ENCODE measurements at places on chromosomes 7 and 10.

DNA sequence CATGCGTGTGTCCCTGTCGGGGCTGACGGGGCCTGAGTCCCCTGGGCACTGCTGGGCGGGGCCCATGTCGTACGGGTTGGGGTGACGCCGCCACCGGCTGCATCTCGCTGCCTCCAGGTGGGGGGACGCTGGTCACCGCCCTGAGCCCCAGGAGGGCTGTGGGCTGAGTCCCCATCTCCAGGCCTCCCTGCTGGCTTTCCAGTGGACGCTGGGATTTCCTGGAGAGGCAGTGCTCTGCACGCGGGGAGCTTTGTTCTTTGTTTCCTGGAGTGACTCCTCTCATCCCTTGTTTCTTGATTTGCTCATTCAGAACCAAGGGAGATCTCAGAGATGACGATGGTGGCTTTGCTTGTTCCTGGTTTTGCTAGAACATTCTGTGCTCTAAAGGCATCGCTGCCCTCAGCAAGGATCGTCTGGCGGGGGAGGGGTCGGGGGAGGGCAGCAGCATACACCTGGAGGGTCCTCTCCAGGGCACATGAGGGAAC is 21.0 kb downstream of the PWWP2B start:
- DNase-seq: no peak

DNA sequence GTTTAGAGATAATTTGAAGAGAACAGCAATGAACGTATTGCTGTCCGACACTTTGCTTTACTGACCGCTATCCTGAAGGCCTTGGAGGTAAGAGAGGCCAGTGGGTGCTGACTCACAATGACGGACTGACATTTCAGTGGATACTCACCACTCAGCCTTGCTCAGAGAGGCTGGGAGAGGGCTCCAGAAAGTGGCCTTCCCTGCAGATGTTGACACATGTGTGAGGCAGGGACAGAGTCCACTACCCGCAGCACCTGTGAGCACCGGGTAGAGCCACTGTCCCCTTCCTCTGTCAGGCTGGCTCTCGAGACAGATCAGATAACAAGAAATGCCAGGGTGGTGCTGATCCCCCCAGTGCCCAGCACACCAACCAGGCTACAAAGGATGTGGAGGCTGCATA is 75.0 kb downstream of the GPR26 start:
- DNase-seq: no peak

GRCh38 chr7:138324941-138325340 is 135.1 kb upstream of the TRIM24 start:
- no peak for DNase-seq

GRCh38 chr10:48330269-48330668 is 23.8 kb downstream of the MAPK8 start:
- no peak for DNase-seq

DNA sequence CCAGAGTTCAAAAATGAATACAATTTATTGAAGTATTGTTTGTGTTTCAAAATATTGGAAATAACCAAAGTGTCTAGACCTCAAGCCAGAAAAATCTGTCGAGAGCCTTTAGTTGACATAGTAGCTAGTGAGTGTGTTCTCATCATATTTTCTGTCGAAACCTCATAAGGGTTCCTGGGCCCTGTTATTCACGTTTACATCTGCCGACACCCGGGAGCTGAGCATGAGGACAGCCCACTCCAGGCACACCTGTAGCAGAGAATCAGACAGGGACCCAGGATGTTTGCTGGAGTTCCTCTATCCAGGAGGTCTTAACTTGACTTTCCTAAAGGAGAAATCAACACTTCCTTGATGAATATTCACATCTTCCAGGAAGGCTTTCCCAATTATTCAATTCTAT is 72.1 kb upstream of the FGL2 start:
- DNase-seq: no peak

DNA sequence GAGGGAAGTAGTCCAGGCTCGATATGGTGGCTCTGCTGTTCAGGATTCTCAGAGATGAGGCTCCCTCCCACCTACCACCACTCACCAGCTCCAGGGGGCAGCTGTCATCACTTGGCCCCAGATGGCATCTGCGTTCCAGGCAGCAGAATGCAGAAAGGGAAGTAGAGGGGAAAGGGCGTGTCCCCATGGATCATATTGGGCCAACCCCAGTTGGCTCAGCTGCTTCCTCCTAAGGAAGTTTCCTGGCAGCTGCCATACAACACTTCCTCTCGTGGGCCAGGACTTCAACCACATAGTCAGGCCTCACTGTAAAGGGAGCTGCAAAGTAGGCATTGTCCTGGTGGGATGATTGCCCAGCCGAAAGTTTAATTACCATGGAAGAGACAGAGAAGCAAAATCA is 1.6 kb upstream of the TEX36 start:
- DNase-seq: no peak

- DNase-seq: no peak
These were observed 1.2 kb upstream of the ITGB1 start for GRCh38 chr10:32959006-32959920.

DNA sequence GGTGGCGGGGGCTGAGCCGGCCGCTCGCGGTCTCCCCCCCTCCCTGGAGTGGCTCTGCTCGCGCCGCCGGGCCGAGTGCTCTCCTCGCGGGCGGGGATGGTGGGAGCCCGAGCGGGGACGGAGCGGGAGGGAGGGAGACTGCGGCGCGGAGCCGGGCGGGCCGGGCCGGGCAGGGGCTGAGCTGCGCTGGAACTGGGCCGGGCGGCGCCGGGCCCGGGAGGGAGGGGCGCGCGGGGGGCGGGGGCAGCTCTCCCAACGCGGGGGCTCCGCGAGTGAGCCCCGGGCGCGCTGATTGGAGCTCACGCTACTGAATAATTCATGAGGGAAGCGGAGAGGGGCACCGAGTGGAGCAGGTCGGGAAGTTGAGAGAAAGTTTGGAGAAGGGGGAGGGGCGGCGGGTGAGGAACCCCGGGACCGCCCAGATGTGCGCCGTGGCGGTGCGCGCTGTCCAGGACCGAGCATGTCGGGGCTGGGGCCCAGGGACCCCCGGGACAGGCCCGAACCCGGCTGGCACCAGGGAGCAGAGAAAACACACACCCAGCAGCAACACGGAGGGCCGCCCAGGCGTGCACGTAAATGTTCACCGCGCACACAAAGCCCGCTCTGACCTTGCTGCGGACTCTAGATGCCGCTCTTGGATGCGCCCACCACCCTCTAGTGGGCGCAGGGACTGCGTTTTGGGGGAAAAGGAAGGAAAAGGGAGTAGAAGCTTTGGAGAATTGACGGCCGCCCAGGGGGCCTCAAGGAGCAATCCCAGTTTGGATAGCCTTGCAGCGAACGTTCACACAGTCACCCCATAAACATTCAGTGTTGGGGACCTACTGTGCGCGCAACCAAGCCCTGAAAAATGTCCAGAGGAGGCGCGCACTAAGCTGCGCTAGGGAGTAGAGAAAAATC is at the start of gene EPHB4:
EPHB4 (minus strand) TSS at position 194 of the 897 bp plus-strand sequence. CDS start 493 bp downstream, outside the sequence.
- no peak for DNase-seq

GRCh38 chr7:77811516-77812289 is 13.1 kb downstream of the PHTF2 start:
- no peak for DNase-seq

- no peak for DNase-seq
These were observed 62.1 kb downstream of the ZMIZ1 start for GRCh38 chr10:79130846-79131245.

- no peak for DNase-seq
These were observed 35.4 kb downstream of the MALSU1 start for GRCh38 chr7:23334482-23335056.

- no peak for DNase-seq
These were observed 46.6 kb downstream of the CNNM2 start for GRCh38 chr10:102964713-102965112.

DNA sequence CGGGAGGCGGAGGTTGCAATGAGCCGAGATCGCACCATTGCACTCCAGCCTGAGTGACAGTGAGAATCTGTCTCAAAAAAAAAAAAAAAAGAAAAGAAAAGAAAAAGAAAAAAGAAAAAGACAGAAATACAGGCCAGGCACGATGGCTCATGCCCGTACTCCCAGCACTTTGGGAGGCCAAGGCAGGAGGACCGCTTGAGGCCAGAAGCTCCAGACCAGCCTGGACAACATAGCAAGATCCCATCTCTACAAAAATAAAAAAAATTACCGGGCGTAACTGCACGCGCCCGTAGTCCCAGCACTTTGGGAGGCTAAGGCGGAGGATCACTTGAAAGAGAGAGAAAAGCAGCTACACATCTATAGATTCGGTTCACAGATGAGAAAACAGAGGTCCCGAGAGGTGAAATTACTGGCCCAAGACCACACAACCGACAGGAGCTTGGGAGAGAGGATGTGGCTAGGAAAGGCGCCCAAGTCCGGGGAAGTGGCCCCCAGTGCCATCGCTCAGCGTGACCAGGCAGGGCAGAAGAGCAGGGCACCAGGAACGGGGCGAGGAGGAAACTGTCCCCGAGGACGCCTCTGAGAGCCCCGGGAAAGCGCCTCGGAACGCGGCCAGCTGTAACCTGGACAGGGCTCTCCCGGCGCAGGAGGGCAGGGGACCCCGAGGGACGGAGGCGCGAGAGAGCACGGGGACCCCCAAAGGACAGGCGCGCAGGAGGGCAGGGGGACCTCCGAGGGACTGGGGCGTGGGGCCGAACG is 612 bp downstream of the SNX8 start:
- DNase-seq: no peak

GRCh38 chr7:44461387-44461786 is 29.1 kb downstream of the NUDCD3 start:
- DNase-seq: no peak

DNA sequence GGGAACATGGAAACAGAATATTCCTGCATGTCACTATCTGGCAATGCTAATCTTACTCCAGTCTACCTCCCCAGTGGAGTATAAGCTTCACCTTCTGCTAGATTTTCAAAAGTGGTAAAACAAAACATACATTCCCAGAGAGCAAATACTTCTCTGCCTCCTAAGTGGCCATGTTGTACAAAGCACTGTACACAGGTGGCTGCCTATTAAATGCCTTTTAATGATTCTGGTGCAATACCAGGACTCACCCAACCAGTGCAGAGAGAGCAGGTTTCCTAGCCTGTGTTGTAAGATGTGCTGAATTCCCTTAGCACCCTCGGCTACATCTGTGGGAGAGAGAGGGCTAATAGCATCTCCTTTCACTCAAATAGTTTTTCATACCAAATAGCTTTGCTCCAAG is 684.3 kb upstream of the NRP1 start:
- no peak for DNase-seq

- DNase-seq: no peak
These were observed 35.8 kb upstream of the GRID1 start for GRCh38 chr10:86402283-86402941.

- no peak for DNase-seq
These were observed 4.9 kb downstream of the FAM53B start for GRCh38 chr10:124739119-124739921.

DNA sequence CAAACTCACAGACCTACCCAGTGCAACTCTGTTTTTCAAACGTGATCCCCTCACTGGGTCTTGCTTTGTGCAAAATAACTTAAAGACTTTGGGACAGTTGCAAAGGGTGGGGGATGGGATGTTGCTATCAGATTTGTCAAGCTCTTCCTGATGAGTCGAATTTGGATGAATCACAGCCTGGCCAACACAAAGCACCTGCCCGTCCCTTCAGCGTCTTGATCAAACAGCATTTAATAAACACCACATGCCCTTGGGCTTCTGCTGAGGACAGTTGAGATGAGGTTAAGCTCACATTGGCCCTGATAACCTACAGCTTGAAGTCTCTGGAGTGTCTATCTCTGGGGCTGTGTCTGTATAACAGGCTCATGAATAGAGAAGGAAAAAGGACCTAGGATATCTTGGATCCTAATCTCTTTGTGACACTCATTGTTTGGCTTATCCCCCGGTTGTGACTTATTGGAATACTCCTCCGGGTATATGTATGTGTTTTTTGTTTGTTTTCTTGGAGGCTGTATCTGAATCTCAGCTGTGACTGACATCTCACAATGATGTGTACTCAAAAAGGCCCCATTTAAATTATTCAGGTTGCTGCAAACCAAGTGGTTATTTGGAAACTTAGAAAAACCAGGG is 132.6 kb upstream of the NAMPT start:
- DNase-seq: no peak

GRCh38 chr7:72445075-72445474 is 32.9 kb upstream of the CALN1 start:
- no peak for DNase-seq

DNA sequence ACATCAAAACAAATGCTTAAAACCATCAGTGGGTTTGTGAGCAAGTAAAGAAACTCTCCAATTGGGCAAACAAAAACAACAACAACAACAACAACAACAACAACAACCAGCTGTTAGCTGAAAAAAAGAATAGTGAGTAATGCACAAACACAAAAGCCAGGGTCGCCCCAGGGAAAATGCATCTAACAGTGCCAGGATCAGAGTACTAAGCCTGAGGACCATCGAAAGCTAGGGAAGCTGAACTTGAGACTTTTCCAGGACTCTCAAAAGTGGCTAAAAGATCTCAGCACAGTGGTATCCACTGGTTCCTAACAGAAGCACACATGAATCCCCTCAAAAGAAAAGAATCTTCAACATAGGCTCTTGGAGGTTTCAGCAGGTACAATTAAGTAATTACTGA is 83.3 kb downstream of the CPXM2 start:
- no peak for DNase-seq

GRCh38 chr7:151586531-151587260 is 67.0 kb upstream of the RHEB start:
- no peak for DNase-seq
